Putamen (tissue), 1 donor: ENCODE measurements at places on chromosomes 6 and 20.

DNA sequence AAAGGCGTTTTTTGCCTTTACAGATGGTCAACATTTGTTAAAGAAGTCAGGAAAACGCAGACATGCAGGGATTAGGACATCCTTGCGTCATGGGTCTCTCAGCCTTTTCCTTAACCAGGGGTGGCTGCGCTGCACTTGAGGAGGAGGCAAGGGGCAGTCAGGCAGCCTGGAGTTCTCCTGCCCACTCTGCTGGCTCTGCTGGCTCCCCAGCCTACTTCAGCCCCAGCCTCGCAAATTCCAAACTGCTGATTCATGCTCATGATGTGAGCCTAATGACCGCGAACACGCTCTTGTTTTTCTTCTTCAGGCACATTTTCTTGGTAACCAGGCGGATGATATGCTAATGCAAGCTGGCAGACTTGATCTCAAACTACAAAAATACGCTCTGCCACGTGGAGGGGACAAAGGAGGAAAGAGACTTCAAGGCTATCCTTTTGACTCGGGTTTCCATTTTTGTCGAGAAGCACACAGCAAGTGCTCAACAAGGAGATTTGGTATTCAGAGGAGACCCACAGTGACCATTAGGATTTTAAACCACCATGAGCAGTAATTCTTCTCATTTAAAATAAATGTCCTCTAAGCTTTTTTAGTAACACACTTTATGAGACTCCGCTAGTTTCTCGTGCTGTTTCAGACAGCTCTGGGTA, 290.3 kb upstream of the STXBP5 start:
- no peak for DNase-seq

DNA sequence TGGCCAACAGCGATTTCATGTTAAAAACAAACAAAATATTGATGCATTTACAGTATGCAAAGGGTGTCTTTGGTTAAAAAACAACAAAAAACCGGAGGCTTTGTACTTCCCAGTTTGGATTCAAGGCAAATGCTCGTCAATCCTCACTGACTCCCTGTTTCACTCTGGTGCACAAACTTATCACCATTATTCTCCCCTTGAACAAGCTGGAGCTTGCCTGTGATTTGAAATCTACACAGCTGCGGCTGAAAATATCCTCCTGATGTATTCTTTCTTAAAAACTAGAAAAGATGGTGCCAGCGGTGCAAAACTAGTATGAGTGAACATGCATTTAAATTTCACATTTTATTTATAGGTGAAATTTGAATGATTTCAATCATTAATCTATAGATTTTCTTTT, 3.3 kb downstream of the PERP start:
- DNase-seq, result no peak

- DNase-seq, result peak; percentile 36
Measured at GRCh38 chr6:154301839-154302752, 54.5 kb downstream of the IPCEF1 start.

DNA sequence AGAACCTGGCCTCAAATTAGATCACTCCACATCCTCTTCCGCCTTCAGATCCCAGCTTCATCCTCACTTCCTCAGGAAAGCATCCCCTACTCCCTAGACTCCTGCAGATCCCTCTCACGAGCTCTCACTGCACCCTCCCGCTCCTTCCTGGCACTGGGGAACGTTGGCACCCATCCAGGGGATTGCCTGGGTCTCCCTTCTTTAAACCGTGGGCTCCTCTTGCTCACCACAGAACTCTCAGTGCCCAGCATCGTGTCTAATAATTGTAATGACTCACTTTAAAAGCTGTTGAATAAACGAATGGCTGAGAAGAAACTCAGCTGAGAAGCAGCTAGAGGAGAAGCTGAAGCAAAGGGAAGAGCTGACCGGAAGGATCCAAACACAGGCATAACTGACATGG, 20.4 kb downstream of the ZC3H12D start:
- no peak for DNase-seq

- no peak for DNase-seq
Measured at GRCh38 chr6:44335631-44336030, 6.8 kb upstream of the SPATS1 start.

- DNase-seq, result no peak
Measured at GRCh38 chr6:143205991-143206390, 145.3 kb downstream of the AIG1 start.

DNA sequence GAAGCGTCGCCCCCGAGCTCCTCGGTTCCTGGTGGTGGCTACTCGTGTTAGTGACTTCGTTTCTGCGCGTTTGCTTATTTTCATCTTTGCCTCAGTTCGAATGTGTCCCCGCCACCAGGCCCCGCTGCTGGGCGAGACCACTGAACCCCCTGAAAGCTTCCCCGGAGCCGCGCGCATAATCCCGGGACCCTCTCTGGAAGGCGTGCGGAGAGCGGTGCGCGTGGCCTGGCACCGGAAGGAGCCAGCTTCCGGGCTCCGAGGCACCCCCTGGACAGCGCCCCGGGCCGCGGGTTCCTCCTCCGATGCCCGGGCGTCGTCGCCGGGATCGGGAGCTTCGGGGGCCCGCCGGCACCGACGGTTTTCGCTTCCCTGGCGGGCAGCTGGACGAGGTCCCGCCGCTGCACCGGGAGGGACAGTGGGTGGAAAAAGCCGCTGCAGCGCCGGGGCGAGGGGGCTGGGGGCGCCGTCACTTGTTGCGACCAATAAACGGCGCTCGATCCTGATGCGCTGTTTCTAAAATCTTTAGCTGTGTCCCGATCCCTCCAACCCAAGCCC, 643 bp upstream of the SLC35D3 start:
- no peak for DNase-seq

- no peak for DNase-seq
Measured at GRCh38 chr6:45988635-45989034, 27.0 kb downstream of the CLIC5 start.

GRCh38 chr6:49401063-49401462, 62.0 kb downstream of the MMUT start:
- no peak for DNase-seq

DNA sequence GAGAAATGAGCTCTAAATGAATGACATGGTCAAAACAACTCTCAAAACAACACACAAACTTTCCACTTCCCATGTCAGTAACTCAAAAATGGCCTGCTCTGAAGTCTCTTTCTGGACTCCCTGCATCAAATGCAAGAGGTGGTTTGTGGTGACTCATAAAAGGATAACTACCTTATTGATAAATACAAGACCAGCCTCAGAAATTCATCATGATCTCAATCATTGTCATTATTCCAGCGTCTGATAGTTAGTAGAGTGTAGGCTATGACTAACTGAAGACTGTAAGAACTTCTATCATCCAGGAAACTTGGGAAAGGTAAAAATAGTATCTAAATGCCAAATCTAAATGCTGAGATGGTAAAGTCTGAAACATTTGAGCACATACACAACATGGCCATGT, 369.4 kb downstream of the BMP2 start:
- DNase-seq, result no peak
